ENCODE measurements at places on chromosomes 4 and X.

GRCh38 chr4:135238940-135239339 is 1037.4 kb upstream of the PABPC4L start:
- DNase-seq, result no peak

DNA sequence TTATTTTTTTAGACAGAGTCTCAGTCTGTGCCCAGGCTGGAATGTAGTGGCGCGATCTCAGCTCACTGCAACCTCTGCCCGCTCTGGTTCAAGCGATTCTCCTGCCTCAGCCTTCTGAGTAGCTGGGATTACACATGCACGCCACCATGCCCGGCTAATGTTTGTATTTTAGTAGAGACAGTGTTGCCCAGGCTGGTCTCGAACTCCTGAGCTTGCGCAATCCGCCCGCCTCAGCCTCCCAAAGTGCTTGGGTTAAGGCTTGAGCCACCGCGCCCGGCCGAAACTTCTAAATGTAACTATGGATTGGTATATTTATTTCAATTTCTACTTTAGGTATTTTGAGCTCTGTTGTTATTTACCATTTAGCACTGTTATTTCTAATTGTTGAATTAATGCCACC is 79.4 kb downstream of the FAM193A start:
- DNase-seq, result no peak

DNA sequence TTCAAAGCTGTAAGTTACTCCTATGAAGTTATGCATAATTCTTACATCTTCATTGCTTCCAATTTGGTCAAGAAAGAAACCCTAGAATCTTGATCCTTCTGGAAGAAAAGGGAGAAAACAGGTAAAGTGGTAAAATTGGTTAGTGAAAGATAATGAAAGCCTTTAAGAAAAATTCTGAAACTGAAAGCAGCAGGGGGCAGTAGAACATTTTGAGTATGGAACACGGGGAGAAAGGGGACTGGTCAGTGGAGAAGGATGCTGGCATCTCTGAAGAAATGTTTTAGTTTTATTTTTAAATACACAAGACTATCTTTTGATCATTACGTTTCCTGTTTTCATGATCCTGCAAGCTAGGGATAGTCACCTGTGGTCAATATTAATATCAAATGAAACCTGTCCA is 54.3 kb downstream of the SLIT2 start:
- peak; percentile 10 for DNase-seq

- DNase-seq, result no peak
Measured at GRCh38 chr4:15901007-15901406, 37.5 kb downstream of the FGFBP1 start.

- DNase-seq, result no peak
Measured at GRCh38 chr4:147524601-147525000, 43.7 kb downstream of the EDNRA start.

- no peak for DNase-seq
Measured at GRCh38 chrX:43974100-43974475, 898 bp upstream of the NDP start.

DNA sequence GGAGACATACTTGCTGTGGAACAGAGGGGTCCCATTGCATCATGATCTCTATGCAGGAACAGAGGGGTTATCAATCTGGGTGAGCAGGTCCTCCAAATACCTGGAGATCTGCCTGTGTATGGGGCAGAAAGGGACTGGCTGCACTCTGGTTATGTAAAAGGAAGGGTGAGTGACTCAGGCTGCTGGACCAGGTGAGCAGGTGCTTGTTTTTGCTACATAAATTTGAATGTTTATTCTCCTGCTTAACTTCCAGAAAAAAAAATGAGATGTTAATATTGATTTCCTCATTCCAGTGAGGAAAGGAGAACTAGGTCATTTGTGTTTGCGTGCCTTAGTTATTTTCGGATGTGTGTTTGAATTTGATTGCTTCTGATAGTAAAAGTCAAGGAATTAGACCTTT is 225.8 kb upstream of the TRAM1L1 start:
- no peak for DNase-seq

DNA sequence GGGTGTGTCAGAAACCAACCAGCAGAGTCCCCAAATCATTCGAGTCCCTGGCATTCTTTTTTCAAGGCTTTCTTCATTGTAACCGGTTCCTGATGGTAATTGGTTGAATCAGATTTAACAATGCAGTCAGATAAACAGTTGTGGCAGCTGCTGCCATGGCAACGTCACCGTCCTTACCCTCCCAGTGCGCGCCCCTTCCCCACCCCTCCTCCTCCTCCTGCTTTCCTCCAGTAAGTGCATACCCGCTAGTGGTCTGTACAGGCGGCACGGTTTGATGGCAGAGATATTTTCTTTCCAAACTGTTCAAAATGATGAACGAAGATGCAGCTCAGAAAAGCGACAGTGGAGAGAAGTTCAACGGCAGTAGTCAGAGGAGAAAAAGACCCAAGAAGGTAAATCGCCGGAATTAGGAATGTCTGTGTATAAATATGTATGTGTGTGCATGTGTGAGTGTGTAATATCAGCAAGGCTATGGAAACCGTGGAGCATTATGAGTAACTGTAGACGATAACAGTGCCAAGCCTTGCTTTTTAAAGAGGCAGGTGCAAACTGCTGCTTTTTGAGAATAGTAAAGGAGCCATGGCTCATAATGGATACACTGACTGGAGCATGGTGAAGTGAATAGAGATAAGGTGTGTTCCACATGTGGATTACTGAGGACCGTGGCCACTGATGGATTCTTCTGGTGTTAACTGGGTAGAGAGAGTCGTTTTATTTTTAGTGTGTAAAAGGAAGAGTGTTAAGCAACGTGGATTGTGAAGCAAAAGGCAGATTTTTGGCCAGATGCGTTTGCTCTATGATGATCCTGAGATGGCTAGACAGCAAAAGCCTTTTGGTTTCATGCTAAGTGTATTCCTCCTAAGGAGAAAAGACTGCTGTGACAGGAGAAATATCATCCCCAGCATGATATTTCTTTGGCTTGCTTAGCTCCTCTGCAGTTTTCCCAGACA is at the start of gene ANK2:
ANK2 (plus strand) TSS at position 233 of the 950 bp plus-strand sequence; CDS start at position 309, 76 bp downstream.
- DNase-seq, result no peak

DNA sequence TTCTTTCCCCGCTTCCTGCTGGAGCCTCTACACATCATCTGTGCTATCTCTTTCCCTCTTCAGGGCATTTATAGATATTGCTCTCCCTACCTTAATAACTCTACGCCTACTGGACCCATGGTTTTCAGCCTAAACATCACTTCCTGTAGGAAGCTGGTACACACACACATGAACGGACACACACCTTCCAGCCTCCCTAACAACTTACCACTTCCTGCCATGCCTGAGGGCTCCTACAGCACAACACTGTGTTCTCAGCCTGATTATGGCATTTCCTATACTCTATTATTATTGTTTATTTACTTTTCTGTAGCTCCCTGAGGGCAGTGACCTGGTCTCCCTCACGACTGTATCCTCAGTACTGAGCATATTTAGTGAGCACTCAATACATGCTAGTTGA is 163.6 kb upstream of the MAP3K15 start:
- DNase-seq, result no peak

DNA sequence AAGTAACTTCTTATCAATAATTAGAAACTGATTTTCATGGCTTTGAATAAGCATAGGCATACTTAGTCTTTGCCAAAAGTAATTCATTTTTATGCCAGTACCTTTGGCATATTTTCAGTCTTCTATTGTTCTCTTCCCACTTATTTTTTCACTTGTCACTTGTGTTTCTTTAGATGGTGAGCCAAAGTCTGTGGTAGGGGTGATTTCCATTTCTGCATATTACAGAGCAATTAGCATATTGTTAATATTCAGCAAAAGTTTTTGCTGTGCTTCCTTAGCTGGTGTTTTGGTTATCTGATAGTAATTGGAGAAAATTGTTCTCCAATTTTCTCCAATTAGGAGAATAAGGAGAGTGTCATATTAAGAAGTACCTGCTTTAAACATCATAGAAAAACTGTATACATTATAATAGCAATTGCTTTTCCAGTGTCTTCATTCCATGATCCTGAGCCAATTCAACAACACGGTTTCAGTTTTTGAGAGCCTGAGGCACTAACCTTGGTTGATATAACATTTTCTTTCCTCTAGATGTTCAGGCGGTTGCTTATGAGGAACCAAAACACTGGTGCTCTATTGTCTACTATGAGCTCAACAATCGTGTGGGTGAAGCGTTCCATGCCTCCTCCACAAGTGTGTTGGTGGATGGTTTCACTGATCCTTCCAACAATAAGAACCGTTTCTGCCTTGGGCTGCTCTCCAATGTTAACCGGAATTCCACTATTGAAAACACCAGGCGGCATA is 64.7 kb downstream of the SMAD1 start:
- no peak for DNase-seq

- DNase-seq, result no peak
Measured at GRCh38 chr4:8033067-8033755, 93.5 kb upstream of the AFAP1 start.

DNA sequence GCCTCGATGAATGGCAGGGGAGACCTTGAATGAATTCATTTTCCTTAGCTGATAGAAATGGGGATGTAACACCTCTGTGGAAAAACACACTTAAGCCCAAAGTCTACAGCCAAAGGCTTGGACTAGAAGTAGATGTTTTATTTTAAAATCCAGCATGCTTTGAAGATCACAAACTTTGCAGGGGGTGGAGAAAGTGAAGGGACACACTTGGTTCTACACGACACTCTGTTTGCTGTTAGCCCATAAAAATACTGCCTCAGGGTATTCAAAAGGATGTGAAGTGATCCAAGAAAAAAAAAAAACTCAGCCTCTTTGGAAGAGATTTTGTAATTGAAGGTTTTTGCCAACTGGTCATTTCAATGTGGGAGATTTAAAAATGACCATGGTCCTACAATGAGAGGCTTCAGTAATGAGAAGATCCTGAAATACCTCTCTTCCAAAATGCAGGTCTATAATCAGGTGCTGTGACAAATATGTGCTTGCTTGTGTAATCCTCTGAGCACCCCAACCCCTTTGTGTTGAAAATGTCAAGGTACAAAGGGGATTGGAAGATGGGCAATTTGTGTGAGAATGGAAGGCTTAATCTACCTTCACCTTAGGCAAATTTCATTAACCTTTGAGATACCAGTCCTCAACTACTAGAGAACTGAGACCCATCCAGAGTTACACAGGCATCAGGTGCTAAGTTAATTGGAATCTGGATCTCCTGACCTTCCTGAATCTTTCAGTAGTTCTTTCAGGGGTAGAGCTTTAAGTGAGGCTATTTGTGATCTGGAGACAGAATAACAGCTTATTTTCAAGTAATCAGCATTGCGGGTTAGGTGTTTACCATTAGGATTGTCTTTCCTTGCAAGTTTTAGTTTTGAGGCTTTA is 82.5 kb downstream of the HS6ST2 start:
- DNase-seq, result no peak

- no peak for DNase-seq
Measured at GRCh38 chr4:19983072-19983471, 268.6 kb upstream of the SLIT2 start.

DNA sequence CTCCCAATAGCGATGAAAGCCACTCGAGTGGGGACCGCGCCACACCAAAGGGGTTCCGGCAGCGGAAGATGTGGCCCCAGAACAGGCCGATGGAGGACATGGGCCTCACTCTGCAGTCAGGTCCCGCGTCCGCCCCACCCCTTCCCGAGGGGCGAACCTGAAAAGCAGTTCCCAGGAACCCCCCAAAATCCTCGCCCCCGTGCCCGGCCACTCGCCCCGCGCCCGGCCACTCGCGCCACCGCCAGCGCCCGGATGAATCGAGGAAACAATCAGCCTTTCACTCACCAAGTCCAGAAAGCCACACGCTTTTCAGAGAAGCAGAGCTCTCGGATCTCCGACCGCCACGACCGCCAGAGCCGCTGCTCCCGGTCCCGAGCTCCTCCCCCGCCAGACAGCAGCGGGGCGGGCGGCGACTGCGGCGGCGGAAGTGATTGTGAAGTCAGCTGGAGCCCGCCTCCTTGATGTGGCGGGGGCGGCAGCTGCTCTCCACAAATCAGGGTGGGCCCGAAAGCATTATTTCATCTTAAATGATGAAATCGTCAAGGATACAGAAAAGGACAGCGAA is at the start of gene PJA1:
PJA1 (minus strand) TSS at position 367 of the 565 bp plus-strand sequence. CDS start 2,380 bp downstream, outside the sequence.
- peak; percentile 51 for DNase-seq
